ENCODE measurements at places on chromosomes 16 and 17.

GRCh38 chr17:69733171-69734012, 318.9 kb downstream of the MAP2K6 start:
- peak; percentile 22 for DNase-seq

DNA sequence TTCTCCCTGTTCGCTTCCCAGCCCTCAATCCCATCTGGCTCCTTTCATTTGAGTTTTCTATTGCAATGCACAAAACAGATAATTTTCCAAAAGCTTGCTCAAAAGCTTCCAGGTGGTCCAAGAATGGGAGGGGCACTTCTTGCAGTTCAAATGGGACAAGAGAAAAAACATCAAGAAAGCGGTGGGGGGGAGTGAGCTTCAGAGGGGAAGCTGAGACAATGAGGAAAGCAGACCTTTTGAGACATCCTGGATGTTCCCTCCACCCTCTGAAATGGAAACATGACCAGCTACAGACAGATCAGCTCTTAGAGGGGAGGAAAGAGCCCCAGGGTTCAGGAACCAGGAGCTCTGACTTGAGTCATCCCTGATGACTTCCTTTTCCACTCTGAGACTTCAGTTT, 368.2 kb downstream of the SLC39A11 start:
- DNase-seq: no peak

GRCh38 chr16:53159781-53160436, 105.1 kb downstream of the CHD9 start:
- DNase-seq: no peak

- no peak for DNase-seq
Observed at GRCh38 chr17:68036304-68037147, 991 bp downstream of the KPNA2 start.

DNA sequence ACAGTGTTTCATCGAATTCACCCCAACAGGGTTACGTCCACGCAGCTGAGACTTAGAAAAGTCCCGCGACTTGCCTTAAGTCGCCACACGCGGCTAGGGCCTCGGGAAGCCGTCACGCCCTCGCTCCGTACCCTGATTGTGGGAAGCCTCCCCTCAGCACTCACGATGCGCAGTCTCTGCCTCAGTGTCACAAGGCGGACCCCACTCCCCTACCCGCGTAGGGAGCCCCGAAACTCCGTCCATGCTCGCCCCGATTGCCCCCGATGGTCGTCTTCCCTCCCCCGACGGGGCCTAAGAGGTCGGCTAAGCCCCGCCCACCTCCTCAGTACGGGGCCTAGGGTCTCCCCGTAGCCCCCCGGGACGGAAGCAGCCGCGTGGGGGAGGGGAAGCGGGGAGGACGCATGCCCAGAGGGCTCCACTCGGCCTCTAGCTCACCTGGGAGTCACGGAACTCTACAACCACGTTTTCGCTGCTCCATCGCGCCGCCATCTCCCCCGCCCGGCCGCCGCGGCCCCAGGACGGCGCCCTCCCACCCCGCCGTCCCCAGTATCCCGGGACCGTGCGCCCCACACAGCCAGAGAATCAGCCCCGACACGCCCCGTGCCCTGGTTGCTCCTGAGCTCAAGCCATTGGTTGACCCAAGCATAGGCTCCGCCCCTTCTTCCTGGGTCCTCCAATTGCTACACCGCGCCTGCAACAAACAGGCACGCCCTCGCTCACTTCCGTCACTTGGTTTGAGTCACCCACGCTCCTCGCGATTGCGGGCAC, at the start of gene WDR59:
Gene WDR59, minus strand, starts transcription at position 595 of the 768 bp plus-strand sequence. Its CDS starts 106 bp downstream, at position 489.
- DNase-seq: peak; percentile 99

DNA sequence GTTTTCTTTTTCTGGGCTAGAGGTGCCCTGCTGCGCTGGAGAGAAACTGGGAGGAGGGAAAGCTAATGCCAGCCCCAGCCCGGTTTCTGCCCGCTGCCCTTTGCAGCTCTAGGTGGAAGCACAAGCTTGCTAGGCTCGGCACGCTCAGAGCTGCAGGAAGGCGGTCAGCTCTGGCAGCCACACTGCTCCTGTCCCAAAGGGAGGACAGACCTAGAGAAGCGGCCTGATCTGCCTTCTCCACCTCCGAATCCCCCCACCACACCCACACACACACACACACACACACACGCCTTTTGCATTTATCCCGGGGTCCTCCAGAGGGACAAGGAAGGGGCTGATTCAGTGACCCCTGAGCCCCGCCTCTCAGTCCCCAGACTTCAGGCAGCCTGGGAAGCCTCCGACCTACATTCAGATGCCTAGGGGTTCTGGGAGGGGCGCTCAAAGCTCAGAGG, 418.1 kb downstream of the SOX9 start:
- DNase-seq: no peak

DNA sequence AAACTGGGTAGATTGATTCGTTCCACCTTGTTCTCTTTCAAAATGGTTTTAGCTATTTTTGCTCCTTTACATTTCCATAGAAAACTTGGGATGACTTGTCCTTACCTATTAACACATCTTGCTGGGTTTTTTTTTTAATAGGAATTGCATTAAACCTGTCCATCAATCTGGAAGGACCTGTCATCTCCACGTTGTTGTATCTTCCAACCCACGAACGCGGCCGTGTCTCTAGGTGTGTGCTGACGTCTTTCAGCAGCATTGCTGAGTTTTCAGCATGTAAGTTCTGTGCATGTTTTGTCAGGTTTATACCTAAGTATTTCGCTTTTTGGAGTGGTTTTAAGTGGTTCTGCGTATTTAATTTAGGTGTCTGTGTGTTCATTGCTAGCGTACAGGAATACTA, 60.4 kb upstream of the GNG13 start:
- no peak for DNase-seq

- peak; percentile 66 for DNase-seq
Observed at GRCh38 chr17:1030684-1031532, 34.0 kb downstream of the TIMM22 start.

DNA sequence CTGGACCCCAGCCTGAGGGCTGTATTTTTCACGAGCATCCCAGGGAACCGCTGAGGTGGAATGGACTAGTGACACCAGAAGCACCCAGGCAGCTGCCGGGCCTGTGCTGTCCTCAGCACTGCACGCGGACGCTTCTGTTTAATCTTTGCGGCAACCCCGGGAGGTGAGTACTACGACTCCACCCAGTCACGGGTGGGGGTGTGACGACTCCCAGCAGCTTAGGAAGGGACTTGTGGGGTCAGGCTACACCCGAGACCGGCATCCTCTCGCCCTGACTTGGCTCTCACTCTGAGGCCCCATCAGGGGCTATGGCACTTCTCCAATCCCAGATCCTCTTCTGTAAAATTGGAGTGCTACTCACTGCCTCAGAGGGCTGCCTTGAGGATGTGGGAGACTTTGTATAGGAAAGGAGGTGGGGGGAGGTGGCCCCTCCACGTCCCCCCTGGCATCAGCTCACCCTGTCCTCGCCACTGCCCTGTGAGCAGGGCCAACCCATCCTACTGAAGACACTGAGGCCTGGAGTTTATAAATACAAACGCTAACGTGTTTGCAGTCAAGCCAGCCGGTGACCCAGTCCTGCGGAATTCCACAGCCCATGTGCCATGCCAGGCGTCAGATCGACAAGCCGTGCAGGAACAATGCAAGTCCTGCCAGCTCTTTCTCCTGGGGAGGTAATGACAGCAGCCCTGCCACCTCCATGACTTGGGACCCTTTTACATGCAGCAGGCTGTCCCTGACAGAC, 44.4 kb downstream of the PPL start:
- DNase-seq: peak; percentile 65

GRCh38 chr16:50403491-50403890, 34.7 kb upstream of the BRD7 start:
- peak; percentile 46 for DNase-seq

DNA sequence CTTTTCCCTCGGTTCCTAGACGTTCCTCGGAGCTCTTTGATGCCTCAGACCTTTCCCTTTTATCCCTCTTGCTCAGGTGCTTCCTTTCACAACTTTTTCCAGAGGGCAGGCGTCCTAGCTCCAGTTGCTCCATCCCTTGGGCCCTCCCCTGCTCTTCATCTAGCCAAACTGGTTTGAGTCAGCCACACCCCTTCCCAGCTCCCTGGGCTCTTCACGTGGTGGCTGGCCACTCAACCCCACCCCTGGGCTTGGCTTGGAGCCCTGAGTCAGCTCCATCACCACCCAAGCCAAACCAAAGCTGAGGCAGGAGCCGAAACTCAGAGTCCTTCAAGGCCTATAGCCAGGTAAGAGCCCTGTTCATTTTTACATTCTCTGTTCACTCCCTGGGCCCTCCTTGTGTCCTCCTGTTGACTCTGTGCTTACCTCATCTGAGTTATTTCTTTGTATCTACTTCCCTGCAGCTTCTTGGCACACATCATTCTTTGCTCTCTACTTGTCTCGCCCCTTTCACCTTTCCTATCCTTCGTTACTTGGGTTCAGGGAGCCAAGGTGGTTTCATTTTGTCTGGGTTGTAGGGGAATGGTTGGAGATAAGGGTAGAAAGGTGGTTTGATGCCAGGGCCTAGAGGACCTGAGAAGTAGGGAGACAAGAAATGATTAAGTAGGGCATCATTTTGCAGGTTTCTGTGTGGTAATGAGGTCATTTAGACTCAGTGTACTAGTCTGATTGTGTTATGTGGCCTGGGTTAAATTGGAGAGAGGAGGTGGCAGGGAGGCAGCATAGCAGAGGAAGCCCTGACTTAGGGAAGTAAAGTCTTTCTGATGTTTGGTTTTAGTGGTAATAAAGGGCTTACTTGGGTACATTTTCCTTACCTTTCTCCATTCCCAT, 7.6 kb upstream of the PHKG2 start:
- peak; percentile 86 for DNase-seq

- no peak for DNase-seq
Observed at GRCh38 chr16:2981177-2981898, 1.1 kb upstream of the PKMYT1 start.

- peak; percentile 40 for DNase-seq
Observed at GRCh38 chr17:43372273-43372911, 26.4 kb upstream of the ARL4D start.

- DNase-seq: no peak
Observed at GRCh38 chr17:78648293-78648692, 71.1 kb upstream of the DNAH17 start.

Measured in left ventricle myocardium inferior (tissue), 1 donor.